Stimulated activated CD8-positive, alpha-beta memory T cell treated with anti-CD3 and anti-CD28 coated beads, Interleukin-2, amount 100 ng/mL, for 1 hour (primary cell): ENCODE measurements at places on chromosomes 11 and 22.

GRCh38 chr11:121281698-121282097 is 10.9 kb upstream of the SC5D start:
- no peak for DNase-seq

DNA sequence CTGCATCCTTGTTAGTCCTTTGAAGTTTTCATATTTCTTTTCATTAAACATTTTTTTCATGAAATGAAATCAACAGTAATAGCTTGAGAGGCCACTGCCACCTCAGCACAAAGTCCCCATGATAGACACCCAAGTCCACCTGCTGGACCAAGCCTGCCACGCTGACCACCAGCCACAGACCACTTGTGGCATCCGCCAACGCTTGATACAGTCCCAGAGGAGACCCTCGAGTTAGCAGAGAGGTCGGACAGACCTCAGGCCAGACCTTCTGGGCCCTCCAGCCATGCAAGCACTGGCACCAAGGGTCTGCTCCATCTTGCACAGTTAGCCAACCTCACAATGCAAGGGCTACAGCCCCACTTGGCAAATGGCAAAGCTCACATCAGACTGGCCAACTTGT is 91.8 kb upstream of the RTL6 start:
- DNase-seq, result no peak

GRCh38 chr11:63871962-63872799 is 33.3 kb downstream of the MARK2 start:
- no peak for DNase-seq

DNA sequence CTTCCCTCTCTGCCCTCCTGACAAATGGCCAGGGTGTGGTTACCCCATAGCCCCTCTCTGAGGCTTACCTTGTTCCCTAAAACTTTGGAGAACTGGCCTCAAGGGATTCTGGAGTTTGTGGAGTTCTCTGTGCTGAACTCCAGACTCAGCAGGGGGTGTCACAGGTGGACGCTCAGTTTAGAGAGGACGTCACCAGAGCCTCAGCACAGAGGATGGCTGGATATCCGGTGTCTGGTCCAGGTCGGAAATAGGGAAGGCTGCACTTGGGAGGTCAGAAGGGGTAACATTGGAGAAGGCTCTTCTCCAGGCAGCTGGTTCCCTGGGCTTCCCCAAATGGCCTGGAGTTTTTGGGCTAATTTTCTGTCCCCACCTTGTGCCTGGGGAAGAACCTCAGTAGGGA is 64.2 kb downstream of the ADAMTS15 start:
- DNase-seq, result no peak

GRCh38 chr11:79309407-79309806 is 131.4 kb downstream of the TENM4 start:
- no peak for DNase-seq

GRCh38 chr11:3245071-3245470 is 12.9 kb upstream of the MRGPRE start:
- no peak for DNase-seq

DNA sequence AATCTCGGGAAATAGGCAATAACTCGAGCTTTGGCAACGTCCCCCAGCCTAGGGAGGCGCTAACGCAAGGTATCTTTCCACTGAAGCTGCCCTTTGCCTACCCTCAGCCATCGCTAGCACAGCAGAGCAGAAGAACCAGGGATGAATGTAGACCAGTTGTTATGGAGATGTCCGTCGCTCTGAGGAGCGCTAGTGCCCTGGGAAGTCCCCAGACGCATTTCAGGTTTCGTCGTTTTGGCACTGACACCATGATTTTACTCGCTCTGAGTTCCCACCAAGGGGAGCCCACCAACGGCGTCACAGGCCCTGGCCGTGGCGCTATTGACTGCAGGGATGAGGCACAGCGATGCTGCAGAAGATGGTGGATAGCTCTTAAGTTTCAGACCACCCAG is 22.7 kb upstream of the BDNF start:
- DNase-seq, result no peak

DNA sequence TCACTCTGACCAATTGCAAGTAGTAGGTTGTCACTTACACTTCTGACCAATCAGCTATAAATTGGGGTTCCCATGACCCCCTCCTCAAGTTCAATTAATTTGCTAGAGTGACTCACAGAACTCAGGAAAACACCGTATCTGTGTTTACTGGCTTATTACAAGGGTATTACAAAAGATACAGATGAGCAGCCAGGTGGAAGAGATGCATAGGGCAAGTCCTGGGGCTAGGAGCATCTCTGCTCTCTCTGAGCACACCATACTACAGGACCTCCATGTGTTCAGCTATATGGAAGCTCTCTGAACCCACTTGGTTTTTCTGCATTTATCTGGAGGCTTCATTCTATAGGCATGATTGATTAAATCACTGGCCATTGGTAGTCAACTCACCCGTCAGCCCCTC is 11.3 kb upstream of the GRK3 start:
- DNase-seq, result no peak

- DNase-seq, result no peak
Observed at GRCh38 chr11:46966773-46967172, 30.2 kb downstream of the CSTPP1 start.
